Iris pigment epithelial cell (primary cell): ENCODE measurements at places on chromosomes 3 and 15.

DNA sequence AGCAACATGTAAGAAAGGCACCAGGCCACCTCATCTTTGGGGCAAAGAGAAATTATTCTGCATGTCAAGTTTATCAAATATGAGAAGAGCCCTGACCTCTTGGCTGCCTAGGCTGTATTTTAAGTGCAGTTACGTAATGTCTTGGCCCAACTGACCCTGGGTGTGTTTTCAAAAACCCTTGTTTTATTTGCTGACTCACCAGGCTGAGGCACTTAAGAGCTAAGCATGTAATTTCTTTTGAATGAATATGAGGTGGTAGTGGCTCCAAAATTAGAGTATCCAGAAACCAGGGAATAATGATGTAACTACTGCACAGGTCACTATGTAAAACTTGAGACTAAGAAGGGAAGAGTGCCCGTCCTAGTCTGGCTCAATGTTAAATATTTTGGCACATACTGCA lies 24.3 kb downstream of the PGPEP1L start:
- peak; percentile 89 for DNase-seq

GRCh38 chr15:93209690-93210445 lies 120.9 kb upstream of the RGMA start:
- DNase-seq: no peak

- peak; percentile 78 for DNase-seq
Measured at GRCh38 chr15:62035256-62035924, 24.9 kb downstream of the VPS13C start.

DNA sequence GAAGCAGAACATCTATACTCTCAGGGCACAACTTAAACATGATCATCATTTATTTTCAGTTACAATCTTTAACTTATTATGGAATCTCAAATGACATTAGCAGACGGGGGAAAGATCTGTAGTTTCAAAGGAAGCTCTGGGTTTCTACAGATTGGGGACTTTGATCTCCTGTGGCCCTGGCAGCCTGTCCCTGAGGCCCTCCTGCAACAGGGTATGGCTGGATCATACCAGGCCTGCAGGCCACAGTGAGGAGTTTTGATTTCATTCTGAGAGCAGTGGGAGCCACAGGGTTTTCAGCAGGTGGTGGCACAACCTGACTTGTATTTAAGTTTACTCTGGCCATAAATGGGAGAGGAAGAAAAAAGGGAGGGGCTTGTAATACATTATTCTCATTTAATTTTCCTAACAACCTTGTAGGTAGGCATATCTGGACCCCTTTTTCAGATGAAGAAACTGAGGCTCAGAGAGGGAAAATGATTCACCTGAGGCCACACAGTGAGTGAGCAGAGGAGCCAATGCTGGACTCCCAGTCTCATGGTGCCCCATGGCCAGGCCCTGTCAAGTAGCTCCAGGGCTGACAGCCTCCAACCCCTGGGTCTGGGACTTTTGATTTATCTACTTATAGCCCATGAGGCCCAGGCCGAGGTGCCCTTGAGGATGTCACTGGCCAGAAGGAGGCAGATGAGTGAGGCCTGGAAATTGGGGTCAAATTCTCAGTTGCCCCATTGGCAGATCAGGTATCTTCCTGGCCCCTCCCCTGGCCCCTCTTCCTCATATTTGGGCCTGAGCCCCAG lies 71.0 kb downstream of the ATP2B2 start:
- no peak for DNase-seq

DNA sequence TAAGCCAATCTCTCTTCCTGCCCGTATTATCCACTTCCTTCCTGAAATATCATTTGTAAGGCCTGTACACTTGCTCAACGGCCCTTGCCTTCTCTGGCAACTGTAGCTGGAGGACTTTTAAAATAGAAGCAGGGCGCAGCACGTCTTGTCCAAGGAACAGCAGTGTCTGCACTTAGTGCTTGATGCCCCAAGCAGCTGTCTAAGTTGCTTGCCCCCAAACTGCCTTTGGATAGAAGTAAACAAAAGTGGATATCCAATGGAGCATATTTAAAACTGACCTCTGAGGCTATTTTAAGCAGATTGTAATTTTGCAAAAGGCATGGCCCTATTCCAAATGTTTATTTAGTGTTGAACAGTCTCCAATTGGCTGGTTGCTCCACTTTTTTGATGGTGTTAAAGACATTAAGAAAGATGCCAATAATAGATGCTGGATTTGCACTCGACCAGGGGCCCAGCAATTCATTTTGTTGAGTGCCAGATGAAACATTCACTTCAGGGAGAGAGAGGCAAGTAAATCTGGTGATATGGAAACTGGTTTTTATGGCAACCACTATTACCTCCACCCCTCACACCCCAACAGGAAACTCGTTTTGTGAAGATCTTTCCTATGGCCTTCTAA lies 526.8 kb upstream of the TBL1XR1 start:
- peak; percentile 58 for DNase-seq

DNA sequence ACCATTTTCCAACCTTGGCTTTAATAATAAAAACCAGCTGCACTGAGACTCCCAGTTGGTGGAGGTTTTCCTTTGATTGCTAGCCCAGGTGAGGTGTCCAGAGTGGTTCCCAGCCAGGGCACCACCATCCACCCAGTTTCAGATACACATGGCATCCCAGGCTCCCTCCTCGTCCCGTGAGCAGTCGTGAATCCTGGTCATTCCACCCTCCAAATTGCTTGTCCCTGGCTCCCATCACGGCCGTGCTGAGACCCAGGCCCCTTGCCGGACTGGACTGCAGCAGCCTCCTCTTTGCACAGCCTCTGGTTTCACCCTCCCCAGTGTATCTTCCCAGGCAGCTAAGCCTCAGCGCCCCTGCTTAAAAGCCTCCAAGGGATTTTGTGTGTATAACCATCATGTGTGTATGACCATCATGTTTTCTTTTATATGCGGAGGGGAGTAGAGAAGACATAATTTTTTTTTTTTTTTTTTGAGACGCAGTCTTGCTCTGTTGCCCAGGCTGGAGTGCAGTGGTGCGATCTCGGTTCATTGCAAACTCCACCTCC lies 106.3 kb downstream of the ETFA start:
- DNase-seq: no peak

DNA sequence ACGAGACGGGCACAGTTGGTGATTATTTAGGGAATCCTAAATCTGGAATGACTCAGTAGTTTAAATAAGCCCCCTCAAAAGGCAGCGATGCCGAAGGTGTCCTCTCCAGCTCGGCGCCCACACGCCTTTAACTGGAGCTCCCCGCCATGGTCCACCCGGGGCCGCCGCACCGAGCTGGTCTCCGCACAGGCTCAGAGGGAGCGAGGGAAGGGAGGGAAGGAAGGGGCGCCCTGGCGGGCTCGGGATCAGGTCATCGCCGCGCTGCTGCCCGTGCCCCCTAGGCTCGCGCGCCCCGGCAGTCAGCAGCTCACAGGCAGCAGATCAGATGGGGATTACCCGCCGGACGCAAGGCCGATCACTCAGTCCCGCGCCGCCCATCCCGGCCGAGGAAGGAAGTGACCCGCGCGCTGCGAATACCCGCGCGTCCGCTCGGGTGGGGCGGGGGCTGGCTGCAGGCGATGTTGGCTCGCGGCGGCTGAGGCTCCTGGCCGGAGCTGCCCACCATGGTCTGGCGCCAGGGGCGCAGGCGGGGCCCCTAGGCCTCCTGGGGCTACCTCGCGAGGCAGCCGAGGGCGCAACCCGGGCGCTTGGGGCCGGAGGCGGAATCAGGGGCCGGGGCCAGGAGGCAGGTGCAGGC lies 318.0 kb downstream of the FGF12 start:
- DNase-seq: peak; percentile 51

GRCh38 chr3:180408654-180409053 lies 193.3 kb upstream of the TTC14 start:
- peak; percentile 69 for DNase-seq

- no peak for DNase-seq
Measured at GRCh38 chr3:13200946-13201345, 127.7 kb upstream of the IQSEC1 start.

- peak; percentile 21 for DNase-seq
Measured at GRCh38 chr15:39663704-39664250, 82.9 kb downstream of the THBS1 start.

DNA sequence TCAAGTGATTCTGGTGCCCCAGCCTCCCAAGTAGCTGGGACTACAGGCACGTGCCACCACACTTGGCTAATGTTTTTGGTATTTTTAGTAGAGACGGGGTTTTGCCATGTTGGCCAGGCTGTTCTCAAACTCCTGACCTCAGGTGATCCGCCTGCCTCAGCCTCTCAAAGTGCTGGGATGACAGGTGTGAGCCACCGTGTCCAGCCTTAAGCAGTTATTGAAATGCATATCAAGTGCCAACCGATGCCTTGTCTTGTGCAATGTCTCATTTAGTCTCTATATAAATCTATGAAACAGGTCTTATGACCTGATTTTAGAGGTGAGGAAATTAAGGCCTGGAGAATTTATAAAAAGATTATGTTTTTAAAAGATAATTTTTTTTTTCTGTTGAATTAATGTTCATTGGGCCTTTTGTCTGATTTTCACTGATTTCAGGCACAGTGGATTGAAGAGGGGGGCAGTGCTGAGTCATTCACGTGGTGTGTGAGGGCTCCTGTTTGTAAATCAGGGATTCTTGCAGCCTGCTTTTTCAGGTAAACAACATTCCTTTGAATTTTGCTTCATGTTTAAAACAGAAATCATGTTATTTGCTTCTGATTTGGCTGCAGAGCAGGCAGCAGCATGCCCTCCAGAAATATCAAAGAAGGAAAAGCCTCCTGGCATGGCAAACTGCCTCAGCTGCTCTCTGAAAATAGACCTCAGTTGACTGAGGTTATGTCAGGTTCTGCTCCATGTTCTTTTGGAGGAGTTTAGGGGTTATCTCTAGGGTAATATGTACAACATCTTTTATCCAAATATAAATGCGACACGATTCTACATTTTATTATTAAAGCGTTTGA lies 407.0 kb upstream of the RGMA start:
- DNase-seq: no peak

- no peak for DNase-seq
Measured at GRCh38 chr3:101270149-101270548, 50.2 kb downstream of the IMPG2 start.

DNA sequence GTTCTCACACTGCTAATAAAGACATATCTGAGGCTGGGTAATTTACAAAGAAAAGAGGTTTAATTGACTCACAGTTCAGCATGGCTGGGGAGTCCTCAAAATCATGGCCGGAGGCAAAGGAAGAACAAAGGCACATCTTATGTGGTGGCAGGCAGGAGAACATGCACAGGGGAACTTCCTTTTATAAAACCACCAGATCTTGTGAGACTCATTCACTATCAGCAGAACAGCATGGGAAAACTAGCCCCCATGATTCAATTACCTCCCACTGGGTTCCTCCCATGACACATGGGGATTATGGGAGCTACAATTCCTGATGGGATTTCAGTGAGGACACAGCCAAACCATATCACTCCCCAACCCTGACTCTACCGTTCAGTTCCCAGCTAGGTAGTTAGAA lies 59.7 kb upstream of the MINAR1 start:
- no peak for DNase-seq

GRCh38 chr3:60316121-60316797 lies 935.0 kb downstream of the FHIT start:
- DNase-seq: peak; percentile 69

- DNase-seq: no peak
Measured at GRCh38 chr3:39592311-39593050, 125.0 kb downstream of the MOBP start.

GRCh38 chr3:19901337-19901736 lies 32.7 kb downstream of the EFHB start:
- no peak for DNase-seq

- no peak for DNase-seq
Measured at GRCh38 chr15:66942649-66943390, 122.6 kb upstream of the SMAD3 start.

DNA sequence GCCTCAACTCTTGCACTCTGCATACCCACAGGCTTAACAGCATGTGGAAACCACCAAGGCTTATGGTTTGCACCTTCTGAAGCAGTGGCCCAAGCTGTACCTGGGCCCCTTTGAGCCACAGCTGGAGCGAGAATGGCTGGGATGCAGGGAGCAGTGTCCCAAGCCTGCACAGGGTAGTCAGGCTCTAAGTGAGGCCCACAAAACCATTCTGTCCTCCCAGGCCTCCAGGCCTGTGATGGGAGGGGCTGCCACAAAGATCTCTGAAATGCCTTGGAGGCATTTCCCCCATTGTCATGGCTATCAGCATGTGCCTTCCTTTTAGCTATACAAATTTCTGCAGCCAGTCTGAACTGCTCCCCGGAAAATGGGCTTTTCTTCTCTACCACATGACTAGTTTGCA lies 12.5 kb upstream of the CMSS1 start:
- DNase-seq: no peak

DNA sequence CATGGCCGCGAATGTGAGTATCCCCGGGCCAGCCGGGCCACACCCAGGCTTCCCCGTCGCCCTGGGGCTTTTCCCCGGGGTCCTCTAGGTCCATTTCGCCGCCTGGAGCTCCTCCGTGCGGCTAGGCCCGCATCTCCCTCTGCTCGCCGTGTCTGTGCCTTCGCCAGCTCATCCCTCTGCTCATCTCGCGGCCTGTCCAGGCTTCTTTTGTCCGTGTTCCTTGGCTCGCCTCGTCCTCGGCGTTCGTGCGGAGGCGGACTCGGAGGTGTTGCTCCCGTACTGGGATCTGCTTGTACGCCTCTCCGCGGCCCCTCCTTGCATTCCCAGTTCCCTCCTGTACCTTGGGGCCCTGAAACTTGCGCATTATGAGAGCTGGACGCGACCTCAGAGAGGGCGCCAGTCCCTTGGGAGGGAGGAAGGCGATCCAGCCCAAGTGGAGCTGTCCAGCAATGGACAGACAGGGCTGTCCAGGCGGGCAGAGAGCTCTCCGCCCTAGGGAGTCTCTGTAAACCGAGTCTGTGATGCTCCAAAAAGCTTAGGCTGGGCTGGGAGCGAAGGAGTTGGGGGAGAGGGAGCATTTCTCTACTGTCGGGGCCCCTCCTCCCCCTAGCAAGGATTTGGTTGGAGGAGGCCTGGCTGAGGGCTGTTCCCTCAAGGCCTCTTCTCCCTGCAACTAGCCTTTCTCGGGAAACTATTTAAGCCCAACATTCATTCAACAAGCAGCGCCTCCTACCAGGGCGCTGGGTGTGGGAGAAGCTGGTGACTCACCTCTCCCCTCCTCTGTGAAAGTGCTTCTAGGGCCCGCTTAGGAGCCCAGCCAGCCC lies 553 bp downstream of the TMEM43 start:
- DNase-seq: peak; percentile 96

DNA sequence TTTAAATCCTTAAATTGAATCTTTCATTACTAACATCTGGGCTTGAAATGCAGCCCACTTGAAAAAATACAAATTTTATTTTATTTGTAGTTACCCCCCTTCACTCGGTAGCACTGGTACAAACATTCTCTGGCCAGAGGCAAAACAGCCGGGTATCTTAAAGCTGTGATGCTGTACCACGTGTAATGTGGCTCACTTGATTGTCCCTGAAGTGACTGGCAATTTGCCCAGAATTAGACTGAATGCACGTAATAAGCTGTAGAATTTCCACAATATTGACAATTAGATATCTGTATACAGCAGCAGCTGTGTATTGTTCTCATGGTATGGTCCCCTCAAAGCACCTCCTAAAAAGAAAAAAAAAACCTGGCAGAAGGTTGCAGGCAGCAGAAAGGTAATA lies 192.8 kb upstream of the TBC1D5 start:
- DNase-seq: no peak

DNA sequence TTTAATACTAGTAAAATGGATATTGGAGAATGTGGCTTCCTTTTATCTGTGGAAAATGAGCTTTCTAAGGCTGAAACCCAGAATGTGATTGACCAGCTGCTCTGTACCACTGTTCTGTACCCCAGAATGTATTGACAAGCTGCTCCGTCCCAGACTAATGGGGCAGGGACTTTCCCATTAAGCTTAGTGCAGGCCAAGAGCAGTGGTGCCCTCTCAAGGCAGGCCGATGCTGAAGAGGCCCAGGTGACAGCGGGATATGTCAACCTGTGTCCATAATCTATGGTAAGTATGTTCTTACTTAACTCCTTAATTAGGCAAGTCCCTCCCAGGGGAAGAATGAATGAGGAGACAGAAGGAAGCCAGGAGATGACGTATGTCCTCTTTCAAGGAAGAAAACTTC lies 31.1 kb downstream of the SGO1 start:
- DNase-seq: no peak
